Dermis microvascular lymphatic vessel endothelial cell (primary cell): ENCODE measurements at places on chromosomes 6 and 20.

DNA sequence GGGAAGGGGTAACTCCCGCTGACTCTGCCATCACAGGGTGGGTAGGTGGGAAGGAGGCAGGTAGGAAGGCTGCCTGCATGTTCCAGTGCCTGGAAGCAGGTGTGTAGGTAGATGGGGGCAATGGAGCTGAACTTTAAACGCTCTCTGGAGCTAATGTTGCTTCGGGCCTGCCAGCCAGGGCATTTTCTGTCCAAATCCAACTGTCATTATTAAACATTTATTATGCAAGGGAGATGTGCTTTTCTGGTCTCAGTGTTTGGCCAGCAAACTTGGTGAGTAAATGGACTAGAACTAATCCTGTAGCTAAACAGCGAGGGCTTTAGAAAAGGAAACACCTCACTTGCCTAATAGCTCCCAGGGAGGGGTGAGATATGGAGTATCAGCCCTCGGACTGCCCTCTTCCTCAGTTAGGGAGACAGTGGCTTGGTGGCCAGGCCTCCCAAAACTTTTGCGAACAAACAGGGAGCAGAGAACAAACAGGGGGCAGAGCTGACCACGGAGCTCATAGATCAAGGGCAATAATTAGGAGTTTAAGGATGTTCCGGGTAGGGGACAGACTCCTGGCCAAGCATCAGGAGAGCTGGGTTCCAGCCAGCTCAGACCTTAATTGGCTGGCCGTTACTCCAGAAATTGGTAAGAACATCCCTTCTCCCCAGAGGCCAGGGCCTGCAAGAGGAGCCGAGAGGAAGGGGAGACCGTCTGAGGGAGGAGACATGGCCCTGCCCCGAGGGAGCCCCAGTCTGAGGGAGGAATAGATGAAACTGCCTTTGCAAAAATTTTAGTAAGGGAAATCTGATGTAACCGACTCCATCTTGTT is 131.1 kb downstream of the VEGFA start:
- no peak for DNase-seq

DNA sequence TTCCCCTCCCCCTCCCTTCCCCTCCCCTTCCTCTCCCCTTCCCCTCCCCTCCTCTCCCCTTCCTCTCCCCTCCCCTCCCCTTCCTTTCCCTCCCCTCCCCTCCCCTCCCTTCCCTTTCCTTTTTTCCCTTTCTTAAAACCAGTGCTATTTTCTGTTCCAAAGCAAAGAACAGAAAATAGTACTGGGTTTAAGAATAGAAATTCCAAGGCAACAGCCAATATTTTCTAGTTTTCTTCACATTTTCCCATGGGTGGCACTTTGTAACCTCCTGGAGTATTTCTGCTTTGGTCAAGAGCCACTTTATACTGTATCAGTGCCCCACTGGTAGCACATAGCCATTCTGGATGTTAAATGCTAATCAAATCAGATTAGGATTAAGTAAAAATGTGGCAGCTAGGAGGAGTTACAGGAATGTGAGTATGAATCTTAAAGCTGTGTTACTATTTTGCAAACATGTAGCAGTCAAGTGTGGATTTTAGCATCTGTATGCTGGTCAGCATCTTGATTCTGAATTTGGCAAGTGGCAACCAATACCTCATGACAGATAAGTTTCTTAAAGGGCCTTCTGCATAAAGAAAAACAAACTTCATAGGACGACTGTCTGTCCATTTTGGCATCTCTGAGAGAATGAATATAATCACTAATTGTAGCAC is 126.4 kb downstream of the CEP57L1 start:
- DNase-seq = no peak

DNA sequence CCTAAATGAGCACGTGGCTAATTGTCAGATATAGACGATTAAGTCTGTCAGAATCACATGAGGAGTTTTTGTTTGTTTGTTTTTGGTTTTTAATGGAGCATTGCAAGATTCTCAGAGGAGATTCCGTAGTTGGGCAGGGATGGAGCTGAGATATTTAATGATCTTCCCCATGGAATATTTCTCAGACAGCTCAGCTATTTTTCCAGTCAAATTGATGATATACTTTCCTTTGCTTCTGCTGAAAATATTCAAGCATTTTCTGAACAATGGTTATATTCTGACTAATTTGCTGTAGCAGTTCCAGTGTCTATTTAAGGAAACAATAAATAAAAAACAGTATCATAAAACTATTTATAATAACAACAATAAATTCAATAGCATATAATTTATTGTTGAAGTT is 348.4 kb downstream of the KIF16B start:
- no peak for DNase-seq

DNA sequence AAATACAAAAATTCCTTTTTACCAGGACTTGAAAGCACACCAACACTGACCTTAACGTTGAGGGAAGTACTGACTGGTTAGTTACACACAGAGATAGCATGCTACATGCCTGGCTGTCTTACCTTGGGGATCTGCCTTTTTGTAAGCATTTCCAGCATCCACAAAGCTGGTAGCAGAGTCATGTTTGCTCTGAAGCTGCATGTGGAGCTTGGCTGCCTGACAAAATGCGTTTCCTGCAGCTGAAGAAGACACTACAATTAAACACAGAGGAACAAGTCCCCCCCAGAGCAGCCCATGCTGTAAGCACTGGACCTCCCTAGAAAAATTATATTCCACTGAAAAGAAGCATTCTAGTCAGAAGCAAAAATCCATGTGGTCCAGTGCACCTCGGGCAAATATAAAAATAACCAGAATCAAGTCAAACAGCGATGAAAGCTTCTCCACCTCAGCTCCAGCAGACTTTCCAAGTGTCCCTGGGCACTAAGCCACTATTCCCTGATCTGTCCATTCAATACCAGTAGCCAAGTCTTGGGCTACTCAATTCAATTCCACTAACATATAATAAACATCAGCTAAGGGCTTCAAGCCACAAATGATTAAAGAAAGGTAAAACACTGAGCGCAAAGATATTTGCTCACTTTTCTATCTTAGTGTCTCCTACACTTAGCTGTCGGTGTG is 24.2 kb downstream of the NAPB start:
- peak; percentile 46 for DNase-seq

DNA sequence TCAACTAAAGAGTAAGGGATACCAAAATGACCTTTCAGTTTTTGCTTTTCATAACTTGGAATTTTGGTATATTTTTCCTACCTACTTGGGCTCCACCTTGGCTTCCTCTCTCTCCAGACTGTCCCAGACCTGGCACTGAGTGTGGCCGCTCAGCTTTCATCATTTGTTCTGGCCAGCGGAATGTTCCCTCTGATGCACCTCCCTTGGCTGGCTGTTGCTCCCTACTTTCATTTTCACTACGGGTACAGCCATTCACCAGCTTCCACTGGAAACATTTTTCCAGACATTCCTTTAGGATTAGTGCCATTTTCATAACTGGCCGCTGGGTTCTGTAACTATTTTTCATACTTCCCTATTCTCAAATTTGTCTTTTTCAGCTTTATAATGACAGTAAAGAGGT is 487.4 kb downstream of the TENT5A start:
- DNase-seq = no peak

DNA sequence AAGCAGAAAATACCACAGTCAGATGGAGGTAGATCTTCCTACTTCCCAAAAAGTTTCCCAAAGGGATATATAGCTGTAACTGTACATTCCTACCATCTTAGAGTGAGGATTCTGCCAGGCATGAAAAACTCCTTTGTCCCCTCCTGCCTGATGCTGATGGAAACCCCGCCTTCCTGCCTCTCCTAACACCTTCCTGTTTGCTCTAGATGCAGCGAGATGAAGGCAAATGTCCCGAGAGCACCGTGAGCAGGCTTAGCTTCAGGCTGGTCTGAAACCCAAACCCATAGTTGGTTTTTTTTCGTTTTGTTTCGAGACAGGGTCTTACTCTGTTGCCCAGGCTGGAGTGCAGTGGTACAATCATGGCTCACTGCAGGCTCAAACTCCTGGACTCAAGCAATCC is 55.6 kb downstream of the MYB start:
- no peak for DNase-seq

DNA sequence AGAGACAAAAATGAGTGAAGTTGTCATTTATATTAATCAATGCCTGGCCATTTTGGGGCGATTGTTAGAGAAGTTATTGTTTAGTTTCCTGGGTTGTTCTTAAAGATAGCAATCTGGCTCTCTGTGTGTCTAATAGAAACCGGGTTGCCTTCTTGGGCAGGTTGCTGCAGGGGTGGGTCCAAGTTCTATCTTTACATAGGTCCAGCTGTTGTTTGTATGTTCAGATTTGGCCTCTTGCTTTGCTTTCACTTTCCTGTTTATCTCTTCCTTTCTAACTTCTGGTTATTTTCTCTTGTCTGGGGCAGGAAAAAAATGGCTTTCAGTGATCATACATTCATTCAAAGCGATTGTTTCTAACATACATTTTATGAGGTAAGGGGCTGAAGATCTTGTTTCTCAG is 128.4 kb upstream of the NOX3 start:
- DNase-seq = no peak

DNA sequence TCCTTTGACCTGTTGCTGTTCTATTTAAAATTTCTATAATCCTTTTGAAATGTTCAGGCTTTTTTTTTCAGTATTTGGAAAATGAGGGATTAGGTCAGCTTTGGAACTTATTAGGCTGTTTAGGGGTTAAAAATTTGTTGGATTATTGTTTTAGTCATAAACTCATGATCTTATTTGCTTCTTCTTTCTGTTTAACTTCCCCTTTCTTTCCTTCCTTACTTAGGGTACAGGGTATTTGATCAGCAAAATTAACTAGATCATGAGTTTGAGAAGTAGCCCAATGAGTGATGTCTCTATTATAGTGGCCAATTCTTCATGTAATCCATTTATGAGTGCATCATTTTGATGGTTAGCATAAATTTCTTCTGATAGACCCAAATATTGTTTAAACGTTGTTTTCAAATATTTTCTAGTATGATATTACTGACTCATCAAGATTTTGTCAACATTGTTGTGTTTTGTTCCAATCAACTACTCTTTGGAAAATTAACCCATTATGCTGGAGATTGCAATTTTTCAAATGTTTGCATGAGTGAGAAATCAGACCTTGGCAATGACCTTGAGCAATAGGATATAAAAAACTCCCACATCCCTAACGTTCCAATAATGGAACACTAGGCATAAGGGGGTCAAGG is 94.4 kb downstream of the OTOR start:
- no peak for DNase-seq

DNA sequence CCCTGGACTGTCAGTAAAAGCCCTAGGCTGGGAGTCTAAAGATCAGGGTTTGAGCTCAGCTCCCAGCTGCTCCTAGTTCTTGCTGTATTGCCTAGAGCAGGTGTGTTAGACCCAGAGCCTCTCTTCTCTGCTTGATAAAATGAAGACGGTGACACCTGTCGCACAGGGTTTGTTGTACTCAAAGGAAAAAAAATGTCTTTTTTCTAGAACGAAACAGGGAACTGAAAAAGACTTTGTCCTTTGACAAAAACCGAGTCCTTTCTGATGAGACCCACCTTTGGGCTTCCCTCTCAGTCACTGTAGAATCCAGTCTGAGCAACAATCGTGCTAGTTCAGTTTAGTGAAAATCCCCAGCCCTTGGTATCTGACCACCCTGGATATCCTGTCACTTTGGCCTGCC is 102.1 kb upstream of the LAMP5 start:
- DNase-seq = no peak
